Glomerular endothelial cell (primary cell): ENCODE measurements at places on chromosomes 11 and 22. TPM values are rescaled to one million over a fixed set of nuclear protein-coding genes. Genes with fewer than 3 reads are reported as not detected.

GRCh38 chr11:122784325-122784955 is 53.9 kb upstream of the CRTAM start:
- DNase-seq = no peak

The HYLS1 gene
- total RNA-seq = 7.5 and 8.9 TPM in 2 replicates

The LYVE1 gene
- 254 and 616 TPM in 2 replicates for total RNA-seq

The MYEOV gene
- total RNA-seq = 1.2 and 1.9 TPM in 2 replicates

The IRAG1 gene
- total RNA-seq = 0.29 and 1.4 TPM in 2 replicates

- no peak for DNase-seq
Measured at GRCh38 chr22:40757071-40757470, 62.1 kb downstream of the SLC25A17 start.

- no peak for DNase-seq
Measured at GRCh38 chr11:18361154-18361553, 33.2 kb upstream of the LDHA start.

GRCh38 chr11:94757037-94757735 is 11.0 kb upstream of the AMOTL1 start:
- DNase-seq = no peak

The FGF19 gene
- total RNA-seq = not detected in 2 replicates

GRCh38 chr11:83287631-83288030 is 1.5 kb upstream of the CCDC90B start:
- DNase-seq = no peak

The PDGFD gene
- 21.4 and 31.1 TPM in 2 replicates for total RNA-seq

DNA sequence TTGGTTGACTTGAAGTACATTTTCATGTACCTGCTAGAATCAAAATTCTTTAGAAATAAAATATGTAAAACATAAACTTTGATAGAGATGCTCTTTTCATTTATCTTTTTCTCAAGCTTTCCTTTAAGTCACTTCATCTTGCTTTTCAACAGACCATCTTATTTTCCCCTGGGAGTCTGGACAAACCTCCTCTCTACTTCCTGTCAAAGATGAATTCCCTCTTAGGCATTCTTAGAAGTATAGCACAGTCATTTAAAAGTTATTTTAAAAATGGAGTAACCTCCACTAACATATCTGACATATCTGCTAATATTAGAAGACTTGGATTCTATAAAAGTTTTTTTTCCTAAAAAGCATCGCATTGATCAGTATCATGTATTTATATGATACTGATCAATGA is 84.8 kb upstream of the PAX6 start:
- DNase-seq = no peak

The MRGPRF gene
- total RNA-seq = 0.24 TPM in 1 of 2 replicates, not detected in the other

DNA sequence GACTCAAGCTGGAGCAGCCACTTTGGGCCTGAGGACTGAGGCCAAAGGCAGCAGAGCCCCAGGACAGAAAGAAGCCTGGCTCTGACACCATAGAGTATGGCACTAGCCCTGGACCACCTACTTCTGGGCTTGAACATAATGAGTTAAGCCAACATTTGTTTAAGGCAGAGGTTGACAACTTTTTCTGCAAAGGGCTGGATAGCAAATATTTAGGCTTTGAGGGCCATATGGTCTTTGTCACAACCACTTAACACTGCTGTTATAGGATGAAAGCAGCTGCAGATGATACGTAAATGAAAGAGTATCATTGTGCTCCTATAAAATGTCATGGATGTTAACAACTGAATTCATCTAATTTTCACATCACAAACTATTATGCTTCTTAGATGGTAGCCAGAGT is 16.6 kb downstream of the OSBP start:
- no peak for DNase-seq

GRCh38 chr11:34614344-34615104 is 6.4 kb upstream of the EHF start:
- no peak for DNase-seq

The GPR152 gene
- total RNA-seq = not detected in 2 replicates

The UBQLNL gene
- total RNA-seq = 0.24 and 0.53 TPM in 2 replicates

- DNase-seq = no peak
Measured at GRCh38 chr22:26023104-26023775, 146.0 kb upstream of the SEZ6L start.

The TP53I11 gene
- 243 and 296 TPM in 2 replicates for total RNA-seq

DNA sequence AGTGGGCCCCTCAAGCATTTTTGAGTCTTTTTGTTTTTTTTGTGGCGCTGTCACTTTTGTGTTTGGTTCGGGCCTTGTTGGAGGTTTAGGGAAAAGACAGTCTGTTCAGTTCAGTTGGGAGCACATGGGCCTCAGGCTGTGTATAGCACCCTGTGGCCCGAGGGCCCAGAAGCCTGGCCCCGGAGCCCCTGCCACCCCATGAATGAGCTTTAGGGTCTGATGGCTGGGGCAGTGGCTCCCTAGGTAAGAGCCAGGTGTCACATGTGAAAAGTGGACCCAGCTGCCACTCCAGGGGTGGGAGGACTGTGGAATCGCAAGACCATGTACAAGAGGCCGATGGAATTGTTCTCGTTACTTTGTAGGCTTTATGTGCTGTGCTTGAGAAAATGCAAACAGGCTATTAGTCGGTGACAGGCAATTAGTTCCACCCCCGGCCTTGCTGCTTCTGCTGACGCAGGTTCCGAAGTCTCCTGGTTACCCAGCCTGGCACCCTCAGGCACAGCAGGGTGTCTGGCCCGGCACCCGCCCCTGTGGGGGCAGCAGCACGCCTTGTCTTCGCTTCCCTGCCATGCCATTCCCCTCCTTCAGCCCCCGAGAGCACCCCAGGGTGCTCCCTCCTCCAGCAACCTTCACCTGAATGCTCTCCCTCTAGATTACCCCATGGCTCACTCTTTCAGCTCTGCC is 38.2 kb upstream of the PARVG start:
- DNase-seq = no peak

DNA sequence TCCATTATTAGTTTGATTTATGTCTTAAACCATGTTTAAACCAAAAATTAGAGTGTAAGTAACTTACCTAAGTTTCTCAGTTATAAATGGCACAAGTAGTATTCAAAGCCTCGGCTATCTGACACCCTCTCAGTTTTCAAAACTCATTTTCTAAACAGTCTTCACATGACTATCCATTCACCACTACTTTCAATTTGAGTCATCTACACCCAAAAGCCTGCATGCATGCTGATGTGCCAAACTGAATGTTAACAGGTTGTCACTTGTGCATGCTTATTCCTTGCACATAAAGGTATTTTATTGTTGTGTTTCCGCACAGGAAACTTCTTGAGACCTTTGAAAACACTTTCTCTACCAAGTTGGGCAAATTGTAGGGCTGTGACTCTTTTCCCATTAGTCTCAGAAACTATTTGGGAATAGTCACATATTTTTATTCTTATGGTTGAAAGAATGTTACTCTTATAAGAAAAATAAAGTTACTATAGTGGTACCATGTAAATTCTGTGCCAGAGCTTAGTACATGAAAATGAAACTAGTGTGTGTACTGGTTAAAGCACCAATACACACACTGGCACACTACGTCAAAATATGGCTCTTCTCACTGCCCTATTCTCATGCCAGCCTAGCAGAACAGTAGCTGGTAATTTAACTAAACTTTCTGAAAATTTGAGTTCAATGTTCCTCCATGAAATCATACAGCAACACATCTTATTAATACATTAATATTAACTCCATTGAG is 2.2 kb upstream of the OR51E2 start:
- DNase-seq = no peak

GRCh38 chr11:31826536-31827438 is 15.7 kb upstream of the PAX6 start:
- DNase-seq = no peak

The DEFB131B gene
- not detected in 2 replicates for total RNA-seq

GRCh38 chr22:43305806-43306205 is 37.4 kb downstream of the SCUBE1 start:
- no peak for DNase-seq

DNA sequence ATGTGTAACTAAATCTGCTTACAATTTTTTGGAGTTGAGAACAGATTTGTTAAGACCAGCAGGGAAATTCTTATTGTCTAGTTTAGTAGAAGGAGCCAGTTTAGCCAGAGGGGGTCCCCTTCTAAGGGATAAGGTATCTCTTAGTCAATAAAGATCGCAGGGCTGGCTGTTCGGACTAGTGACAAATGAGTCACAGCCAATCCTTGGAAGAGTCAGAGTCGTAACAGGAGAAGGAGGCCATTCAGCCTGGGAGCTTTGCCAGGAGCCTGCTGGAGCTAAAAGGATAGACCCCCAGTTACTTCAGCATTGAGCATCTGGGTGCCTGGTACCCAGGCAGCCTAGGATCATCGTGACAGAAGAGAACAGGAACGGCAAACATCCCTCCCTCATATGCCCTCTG is 191.6 kb upstream of the ARHGAP20 start:
- no peak for DNase-seq

The C11orf21 gene
- total RNA-seq = not detected in 2 replicates
